ENCODE measurements at places on chromosomes 4 and X.

DNA sequence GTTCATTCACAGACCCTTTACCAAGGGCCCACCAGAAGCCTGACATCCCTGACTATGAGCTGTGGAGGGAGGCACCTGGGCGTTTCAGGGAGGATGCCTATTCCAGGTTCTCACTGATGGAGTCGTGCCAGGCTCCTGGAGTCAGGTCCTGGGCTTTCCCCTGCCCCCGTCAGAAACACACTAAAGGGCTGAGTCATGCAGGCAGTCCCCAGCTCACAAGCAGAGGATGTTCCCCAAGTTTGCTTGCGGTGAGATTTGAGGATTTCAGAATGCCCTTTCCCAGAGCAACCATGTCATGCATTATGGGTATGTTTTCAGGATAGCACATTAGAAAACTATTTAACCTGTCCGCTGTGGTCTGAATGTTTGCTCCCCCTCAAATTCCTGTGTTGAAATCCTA lies 45.2 kb downstream of the FHDC1 start:
- peak; percentile 29 for DNase-seq

- no peak for DNase-seq
These were observed 49.9 kb downstream of the FRMD7 start for GRCh38 chrX:132077912-132078311.

DNA sequence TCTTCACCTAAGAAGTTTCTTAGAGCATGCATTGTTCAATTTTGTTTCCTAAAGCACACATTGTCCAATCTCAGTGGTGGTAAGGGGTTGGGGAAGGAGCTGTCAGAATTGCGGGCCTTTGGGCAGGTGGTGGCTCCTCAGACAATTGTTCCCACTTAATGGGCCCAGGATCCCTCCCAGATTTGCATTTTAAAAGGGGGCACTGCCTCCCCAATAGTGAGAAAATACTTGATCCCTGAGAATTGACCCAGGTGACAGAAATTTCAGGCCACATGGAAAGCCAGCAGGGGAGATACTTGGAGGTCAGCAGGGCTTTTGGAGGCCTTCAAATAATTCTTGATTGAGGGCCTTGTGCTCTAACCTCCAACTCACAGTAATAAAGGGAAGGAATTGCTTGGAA lies 217.1 kb downstream of the ZNF674 start:
- no peak for DNase-seq

DNA sequence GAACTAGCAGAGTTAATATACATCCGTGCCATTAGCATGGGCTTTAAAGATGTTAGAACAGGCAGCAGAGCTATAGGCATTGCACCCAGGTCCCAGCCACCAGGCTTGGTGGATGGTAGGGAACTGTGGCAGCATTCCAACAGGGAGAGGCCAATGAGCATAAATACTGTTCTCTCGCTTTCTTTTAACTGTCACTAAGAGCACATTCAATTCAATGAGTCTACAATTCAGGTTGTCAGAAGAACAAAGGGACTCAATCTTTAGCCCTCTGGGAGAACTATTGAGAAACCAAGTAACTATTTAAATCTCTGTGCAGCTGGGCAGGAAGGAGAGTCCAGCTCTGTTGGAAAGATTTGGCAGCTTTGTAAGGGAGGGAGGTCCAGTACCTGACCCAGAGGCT lies 165.6 kb downstream of the CHIC1 start:
- no peak for DNase-seq

- DNase-seq: no peak
These were observed 56.4 kb downstream of the SPCS3 start for GRCh38 chr4:176376032-176376614.
